ENCODE measurements at places on chromosomes 3 and 15.

DNA sequence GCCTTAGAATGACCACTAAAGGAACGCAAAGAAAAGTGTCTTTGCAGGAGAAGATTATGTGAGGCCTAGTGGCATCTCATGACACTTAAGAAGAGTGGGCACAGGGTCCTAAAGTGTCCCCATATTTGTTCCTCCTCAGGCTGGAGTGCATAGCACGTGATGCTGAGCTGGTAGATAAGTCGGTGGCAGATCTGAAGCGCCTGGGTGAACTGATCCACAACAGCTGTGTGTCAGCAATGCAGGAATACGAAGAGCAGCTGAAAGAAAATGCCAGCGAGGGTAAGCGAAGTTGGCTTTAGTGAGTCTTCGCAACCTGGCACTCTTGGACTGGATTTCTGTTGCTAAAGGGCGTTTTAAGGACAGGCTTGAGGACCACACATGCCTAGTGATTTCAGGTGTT lies 92.6 kb downstream of the CHD2 start:
- no peak for DNase-seq

- DNase-seq = no peak
These were observed 1.1 kb downstream of the PIAS1 start for GRCh38 chr15:68055224-68055705.

GRCh38 chr3:31188112-31188511 lies 293.7 kb upstream of the GADL1 start:
- DNase-seq = no peak

GRCh38 chr3:30418443-30418842 lies 188.0 kb upstream of the TGFBR2 start:
- no peak for DNase-seq

DNA sequence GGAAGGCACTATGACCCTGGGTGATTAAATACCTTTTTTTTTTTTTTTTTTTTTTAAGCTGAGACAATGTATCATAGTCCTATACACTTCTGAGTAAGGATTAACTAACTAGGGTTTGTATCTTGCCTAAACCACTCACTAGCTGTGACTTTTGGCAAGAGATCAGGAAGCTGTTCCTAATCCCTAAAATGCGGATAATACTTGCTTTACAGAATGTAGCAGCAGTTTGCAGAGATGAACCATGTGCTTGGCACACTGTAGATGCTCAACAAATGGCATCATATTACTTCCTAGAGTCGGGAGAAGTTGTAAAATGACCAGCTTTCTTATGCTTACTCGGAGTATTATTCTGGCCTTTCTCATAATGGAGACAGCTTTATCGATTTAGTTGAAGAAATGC lies 25.6 kb upstream of the PYGO1 start:
- DNase-seq = no peak

DNA sequence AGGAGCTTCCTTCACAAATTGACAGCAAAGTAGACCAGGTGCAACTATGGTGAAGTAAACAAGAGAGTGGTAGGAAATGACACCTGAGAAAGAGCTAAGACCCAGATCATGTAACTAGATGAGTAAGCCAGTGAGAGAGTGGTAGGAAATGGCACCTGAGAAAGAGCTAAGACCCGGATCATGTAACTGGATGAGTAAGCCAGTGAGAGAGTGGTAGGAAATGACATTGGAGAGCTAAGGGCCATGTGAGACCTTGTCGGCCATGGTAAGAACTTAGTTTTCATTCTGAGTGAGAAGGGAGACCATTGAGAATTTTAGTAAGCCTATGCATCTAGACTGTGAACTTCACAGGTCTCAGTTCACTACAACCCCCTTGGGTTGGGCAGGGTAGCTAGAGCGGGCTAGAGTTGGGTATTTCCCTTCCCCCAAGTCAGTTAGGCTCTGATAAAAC lies 5.4 kb upstream of the SENP7 start:
- no peak for DNase-seq

DNA sequence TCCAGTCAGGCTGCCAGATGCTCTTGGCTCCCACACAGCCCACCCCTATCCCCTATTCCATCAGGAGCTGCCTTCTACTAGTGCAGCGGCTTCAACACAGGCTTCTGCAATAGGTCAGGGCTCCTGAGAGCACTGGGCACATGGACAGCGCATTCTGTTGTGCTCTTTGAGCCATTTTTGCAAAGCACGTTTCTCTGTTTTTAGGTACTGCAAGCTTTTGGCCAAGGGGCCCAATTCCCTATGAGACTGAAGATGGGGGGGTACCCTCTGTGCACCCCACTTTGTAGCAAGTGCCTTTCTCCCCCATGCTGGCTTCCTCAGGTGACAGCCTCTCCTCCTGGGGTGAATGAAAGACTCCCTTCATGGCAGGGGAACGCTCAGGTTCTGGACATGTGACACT lies 31.2 kb downstream of the CHDH start:
- no peak for DNase-seq

GRCh38 chr3:38154625-38155255 lies 10.6 kb upstream of the OXSR1 start:
- DNase-seq = no peak

DNA sequence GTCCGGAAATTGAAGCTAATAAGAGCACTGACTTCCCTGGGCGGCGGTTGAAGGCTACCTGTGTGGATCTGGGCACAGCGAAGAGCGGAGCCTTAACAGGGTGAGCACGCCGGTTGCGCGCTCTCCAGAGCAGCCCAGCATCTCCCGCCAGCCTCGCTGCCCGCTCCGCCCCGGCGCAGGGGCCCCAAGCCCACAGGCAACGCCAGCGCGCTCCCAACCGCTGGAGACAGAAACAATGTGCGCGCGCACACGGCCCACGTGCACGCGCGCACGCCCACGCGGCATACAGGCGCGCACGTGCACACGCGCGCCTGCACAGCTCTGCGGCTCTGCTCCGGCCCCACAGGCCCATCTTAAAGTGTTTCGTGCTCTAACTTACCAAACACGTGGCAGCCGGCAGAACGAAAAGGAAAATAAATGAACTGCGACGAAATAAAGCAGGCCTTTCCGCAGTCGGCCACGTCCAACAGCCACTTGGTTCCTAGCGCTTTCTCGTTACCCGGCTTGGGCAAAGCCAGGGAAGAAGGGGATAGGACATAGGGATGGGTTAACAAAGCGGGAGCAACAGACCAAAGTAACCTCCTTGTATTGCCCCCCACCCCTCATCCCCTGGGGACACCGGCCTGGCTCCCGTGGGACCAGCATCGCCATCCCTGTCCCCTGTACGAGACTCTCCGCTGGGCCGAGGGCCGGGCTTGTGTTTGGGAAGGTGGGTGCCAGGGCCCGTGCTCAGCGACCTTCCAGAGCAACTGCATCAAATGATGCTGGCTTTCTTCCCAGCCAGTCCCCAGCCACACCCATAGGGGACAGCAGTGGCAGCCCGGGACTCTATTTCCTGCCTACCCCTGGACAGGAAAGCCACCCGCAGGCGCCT lies 203.7 kb downstream of the ABHD5 start:
- no peak for DNase-seq

- no peak for DNase-seq
These were observed 69.0 kb upstream of the HRH1 start for GRCh38 chr3:11085093-11085840.

GRCh38 chr15:74378848-74379247 lies 11.4 kb upstream of the CYP11A1 start:
- no peak for DNase-seq

GRCh38 chr3:130692455-130692854 lies 54.2 kb downstream of the PIK3R4 start:
- no peak for DNase-seq

- no peak for DNase-seq
These were observed 35.9 kb downstream of the SFMBT1 start for GRCh38 chr3:53009826-53010539.

GRCh38 chr15:90489944-90490343 lies 39.8 kb upstream of the CRTC3 start:
- DNase-seq = no peak

- no peak for DNase-seq
These were observed 32.2 kb downstream of the ADGRG7 start for GRCh38 chr3:100641471-100642032.

- DNase-seq = no peak
These were observed 681 bp downstream of the TWF2 start for GRCh38 chr3:52238193-52238760.

- DNase-seq = no peak
These were observed 4.9 kb upstream of the TJP1 start for GRCh38 chr15:29826908-29827820.

Measured in DMS 273 treated with DMSO at 0.1 percent for 48 hours (cell line).